ENCODE measurements at places on chromosomes 1 and 21. TPM values are rescaled to one million over a fixed set of nuclear protein-coding genes. Genes with fewer than 3 reads are reported as not detected.

SH3BGR gene
- total RNA-seq = 1.2 TPM

NMNAT2 gene
- 20.6 TPM for total RNA-seq

ZNF683 gene
- total RNA-seq = not detected

PERM1 gene
- not detected for total RNA-seq

ZNF648 gene
- not detected for total RNA-seq

RXFP4 gene
- not detected for total RNA-seq

KANK4 gene
- total RNA-seq = not detected

CFHR2 gene
- not detected for total RNA-seq

AP4B1 gene
- total RNA-seq = 11.3 TPM
